Gastrocnemius medialis (tissue), 4 donors: ENCODE measurements at places on chromosomes 6 and 20. TPM values are rescaled to one million over a fixed set of nuclear protein-coding genes. Genes with fewer than 3 reads are reported as not detected.

Gene POM121L2
- total RNA-seq = not detected

GRCh38 chr6:74991573-74992332 lies 214.1 kb downstream of the COL12A1 start:
- H3K4me1 ChIP-seq = no peaks in the 10 kb centered on the region
- no peak overlapping the region for H3K4me3 ChIP-seq
- no peak for DNase-seq
- H3K36me3 ChIP-seq = no peaks in the 10 kb centered on the region
- no peak overlapping the region for H3K27ac ChIP-seq

DNA sequence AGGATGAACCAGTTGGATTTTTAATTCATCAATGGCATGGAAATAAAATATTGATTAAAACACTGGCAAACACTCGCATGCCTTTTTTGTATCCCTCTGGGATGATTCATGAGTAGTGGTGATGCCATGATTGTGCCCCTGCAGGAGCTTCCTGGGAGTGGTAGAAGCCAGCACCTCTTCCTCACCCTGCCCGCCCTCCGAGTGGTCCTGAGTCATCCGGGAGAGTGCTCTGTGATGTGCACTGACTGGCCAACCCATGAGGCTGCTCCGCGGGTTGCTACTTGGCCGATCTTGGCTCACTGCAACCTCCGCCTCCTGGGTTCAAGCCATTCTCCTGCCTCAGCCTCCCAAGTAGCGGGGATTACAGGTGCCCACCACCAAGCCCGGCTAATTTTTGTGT lies 27.4 kb downstream of the GJA10 start:
- no peak overlapping the region for H3K4me3 ChIP-seq
- no peak for DNase-seq
- no peaks in the 10 kb centered on the region for H3K4me1 ChIP-seq
- no peaks in the 10 kb centered on the region for H3K36me3 ChIP-seq
- no peaks in the 10 kb centered on the region for H3K27me3 ChIP-seq

DNA sequence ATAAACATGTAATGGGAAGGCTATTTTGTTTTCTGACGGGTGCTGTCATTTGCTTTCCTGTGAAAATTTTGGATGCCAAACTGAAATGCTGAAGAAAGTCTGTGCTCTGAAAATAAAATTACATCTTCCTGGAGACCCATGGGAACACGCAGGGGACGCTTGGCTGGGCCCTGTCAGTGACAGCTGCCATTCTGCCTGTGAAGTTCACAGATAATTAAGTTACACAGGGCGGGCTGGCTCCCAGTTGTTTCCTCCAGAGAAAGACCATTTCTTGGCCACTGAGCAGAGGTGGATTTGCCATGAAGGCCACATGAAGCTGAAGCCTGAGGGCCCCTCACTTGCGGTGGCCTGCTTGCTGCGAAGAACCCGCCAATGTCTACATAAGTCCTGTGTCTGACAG lies 93.5 kb downstream of the TMEM170B start:
- no peaks in the 10 kb centered on the region for H3K27me3 ChIP-seq
- DNase-seq = no peak
- no peak overlapping the region for H3K4me3 ChIP-seq
- H3K4me1 ChIP-seq = no peaks in the 10 kb centered on the region
- no peaks in the 10 kb centered on the region for H3K36me3 ChIP-seq
